H1 (cell line): ENCODE measurements at places on chromosomes 1 and 21.
A peak's percentile ranks its signal among the peaks of the same experiment; 100 is the strongest.

- no peaks in the 10 kb centered on the region for H3K36me3 ChIP-seq
- peaks cover 5% of the 10 kb centered on the region; the same call in 1 of the 2 replicates for H3K27me3 ChIP-seq
- H3K4me3 ChIP-seq, result no peak overlapping the region
- no peak for DNase-seq
- H3K4me1 ChIP-seq, result no peaks in the 10 kb centered on the region
Observed at GRCh38 chr21:38800046-38800758, 5.5 kb upstream of the ETS2 start.

DNA sequence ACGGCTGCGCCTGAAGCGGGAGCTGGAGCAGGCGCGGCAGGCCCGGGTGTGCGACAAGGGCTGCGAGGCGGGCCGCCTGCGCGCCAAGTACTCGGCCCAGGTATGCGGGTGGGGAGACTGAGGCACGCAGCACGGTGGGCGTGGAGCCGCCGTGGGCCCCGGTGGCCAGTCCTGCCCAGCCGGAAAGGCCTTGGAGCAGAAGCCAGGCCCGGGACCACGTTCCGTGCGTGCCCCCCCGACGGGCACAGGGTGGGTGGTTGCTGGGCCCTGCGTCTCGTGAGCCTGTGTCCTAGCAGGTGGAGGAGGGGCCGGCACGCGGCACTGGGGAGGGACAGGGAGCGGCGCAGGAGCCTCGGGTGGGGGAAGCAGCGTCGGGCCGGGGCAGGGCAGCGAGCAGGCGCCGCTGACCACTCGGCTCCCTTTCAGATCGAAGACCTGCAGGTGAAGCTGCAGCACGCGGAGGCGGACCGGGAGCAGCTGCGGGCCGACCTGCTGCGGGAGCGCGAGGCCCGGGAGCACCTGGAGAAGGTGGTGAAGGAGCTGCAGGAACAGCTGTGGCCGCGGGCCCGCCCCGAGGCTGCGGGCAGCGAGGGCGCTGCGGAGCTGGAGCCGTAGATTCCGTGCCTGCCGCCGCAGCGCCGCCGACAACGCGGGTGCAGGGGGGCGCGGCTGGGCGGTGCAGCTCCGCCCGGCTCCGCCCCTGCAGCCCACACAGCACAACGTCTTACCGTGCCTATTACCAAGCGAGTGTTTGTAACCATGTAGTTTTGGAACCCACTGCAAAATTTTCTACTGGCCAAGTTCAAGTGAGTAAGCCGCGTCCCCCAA lies 78.2 kb downstream of the SKI start:
- H3K27me3 ChIP-seq, result no peaks in the 10 kb centered on the region
- peaks cover 6% of the 10 kb centered on the region for H3K4me1 ChIP-seq
- H3K27ac ChIP-seq, result no peak overlapping the region
- DNase-seq, result no peak
- no peak overlapping the region for H3K4me3 ChIP-seq
- H3K36me3 ChIP-seq, result peaks cover 6% of the 10 kb centered on the region; the same call in 1 of the 2 replicates

DNA sequence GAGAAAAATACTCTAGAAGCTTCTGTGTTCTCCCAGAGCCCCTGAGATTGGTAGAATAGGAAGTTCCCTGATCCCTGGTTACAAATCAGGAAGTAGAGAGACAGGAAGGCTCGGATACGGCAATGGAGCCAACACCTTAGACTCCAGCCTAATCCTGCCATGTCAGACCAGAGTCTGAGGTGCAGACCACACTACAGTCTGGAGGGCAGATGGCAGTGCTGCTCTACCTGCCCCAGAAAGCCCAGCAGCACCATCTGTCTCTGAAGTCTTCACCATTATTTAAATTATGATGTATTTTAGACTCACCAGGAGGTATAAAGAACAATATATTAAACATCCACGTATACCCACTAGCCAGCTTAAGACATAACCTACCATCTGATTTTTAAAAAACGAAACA lies 93.0 kb downstream of the MTR start:
- no peak overlapping the region for H3K27ac ChIP-seq
- H3K4me3 ChIP-seq, result no peak overlapping the region
- H3K36me3 ChIP-seq, result peaks cover 18% of the 10 kb centered on the region
- no peak for DNase-seq

- DNase-seq, result no peak
- H3K4me3 ChIP-seq, result no peak overlapping the region
- peaks cover 1% of the 10 kb centered on the region for H3K27me3 ChIP-seq
- no peak overlapping the region for H3K27ac ChIP-seq
- H3K4me1 ChIP-seq, result peaks cover 12% of the 10 kb centered on the region; the same call in 1 of the 2 replicates
- H3K36me3 ChIP-seq, result no peaks in the 10 kb centered on the region
Observed at GRCh38 chr1:172279939-172280636, 140.4 kb upstream of the C1orf105 start.

GRCh38 chr21:42524341-42525028 lies 10.8 kb downstream of the SLC37A1 start:
- H3K27ac ChIP-seq, result 0 out of 2 replicates have a peak overlapping the region, but pooled peaks have one; percentile 3
- DNase-seq, result no peak
- H3K4me3 ChIP-seq, result peak overlapping the region; percentile 24; the same call in 1 of the 2 replicates
- peaks cover under 1% of the 10 kb centered on the region for H3K36me3 ChIP-seq

GRCh38 chr21:33157303-33157702 lies 72.4 kb upstream of the IFNAR2 start:
- no peaks in the 10 kb centered on the region for H3K27me3 ChIP-seq
- no peaks in the 10 kb centered on the region for H3K36me3 ChIP-seq
- H3K27ac ChIP-seq, result no peak overlapping the region
- H3K4me3 ChIP-seq, result no peak overlapping the region
- no peaks in the 10 kb centered on the region; the same call in 1 of the 2 replicates for H3K4me1 ChIP-seq
